RWPE2 (cell line): ENCODE measurements at places on chromosomes 4 and X.

GRCh38 chrX:330726-331150, 12.1 kb upstream of the GTPBP6 start:
- peak; percentile 52 for DNase-seq

- no peak for DNase-seq
These were observed 446.5 kb downstream of the SPRY1 start for GRCh38 chr4:123843137-123843536.

DNA sequence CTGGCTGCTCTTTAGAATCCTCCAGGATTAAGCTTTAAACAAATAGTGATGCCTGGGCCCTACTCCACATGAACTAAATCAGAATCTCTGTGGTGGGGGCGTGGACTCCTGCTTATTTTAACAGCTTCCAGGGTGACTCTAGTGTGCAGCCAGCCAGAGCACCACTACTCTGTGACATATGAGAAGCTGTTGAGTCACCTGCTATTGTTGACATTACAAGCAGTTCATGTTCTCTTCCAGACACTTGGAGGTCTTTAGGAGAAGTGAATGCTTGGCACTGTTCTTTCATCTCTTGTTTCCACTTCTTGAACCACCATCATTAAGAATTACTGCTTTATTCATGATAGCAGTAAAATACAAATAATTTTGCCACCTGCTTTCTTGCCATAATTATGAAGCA, 426 bp upstream of the C4orf51 start:
- DNase-seq, result no peak

DNA sequence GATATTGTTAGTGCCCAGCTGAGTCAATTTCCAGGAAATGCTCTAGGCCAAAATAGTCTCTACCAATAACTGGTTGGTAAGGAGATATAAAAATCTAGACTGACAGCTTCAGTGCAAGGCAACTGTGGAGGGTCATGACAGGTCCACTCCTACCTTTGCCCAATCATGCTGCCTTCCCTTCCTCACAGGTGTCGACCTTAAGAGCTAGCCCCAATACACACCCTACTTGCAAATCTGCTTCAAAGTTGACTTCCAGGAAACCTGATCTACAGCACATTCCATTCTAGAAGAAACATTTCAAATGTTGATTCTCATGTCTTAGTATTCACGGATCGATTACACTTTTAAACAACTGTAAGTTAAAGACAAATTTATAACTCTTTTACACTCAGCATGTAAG, 1455.5 kb downstream of the TECRL start:
- DNase-seq, result no peak

DNA sequence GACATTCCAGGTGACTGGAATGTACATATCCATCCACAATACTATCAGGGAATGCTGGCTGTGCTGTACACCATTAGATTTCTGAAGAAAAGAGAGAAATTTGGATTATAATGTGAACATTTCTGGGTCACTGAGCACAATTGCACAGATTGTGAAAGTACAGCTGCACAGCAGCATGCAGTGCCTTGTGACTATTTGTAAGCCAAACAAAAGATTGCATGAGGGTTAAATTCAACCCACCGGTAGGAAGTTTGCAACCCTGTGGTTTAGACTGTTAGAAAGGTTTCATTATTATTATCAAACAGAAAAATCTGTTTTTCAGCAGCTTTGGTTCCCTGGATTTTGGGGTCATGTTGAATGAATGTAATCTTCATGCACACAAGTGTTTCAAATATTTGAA, 24.5 kb downstream of the DDIT4L start:
- DNase-seq, result no peak

DNA sequence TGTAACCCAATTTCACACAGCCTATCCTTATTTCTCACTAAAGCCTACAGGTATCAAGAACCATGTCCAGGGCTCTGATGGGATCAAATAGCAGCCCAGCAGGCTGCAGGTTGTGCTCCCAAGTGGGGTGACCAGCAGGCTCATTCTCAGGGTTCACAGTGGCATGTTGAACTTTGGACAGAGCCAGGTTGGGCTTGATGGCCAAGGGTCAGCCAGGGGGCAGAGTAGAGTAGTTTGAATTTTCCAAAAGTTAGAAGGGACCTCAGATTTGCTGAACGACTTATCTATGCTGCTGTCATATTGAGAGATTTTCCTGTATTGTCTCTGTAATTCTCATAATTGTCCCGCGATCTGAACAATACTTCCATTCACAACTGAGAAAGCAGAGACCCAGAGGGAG, 310.8 kb upstream of the BOD1L1 start:
- no peak for DNase-seq

GRCh38 chr4:26139310-26139924, 181.4 kb upstream of the RBPJ start:
- DNase-seq, result no peak

DNA sequence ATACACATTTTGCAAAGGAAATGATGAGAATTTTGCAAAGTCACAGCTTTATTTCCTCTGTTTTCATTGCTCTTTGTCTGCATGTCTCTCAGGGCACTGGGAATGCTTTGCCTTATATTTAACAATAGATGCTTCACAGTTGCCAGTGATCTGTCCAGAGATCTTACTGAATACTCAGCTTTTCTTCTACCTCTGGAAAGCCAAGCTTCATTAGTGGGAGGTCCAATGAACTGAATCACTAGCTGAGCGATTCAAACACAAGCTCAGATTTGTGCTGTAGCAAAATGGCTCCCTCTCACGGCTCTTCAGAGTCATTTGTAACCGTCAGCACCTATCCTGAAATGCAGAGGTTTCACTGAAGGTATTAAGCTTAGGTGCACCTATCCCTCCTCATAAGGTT, 138.9 kb downstream of the DCLK2 start:
- no peak for DNase-seq

GRCh38 chr4:94570558-94570957, 118.8 kb downstream of the PDLIM5 start:
- no peak for DNase-seq

- no peak for DNase-seq
These were observed 37.3 kb upstream of the CLCN4 start for GRCh38 chrX:10119399-10119990.

DNA sequence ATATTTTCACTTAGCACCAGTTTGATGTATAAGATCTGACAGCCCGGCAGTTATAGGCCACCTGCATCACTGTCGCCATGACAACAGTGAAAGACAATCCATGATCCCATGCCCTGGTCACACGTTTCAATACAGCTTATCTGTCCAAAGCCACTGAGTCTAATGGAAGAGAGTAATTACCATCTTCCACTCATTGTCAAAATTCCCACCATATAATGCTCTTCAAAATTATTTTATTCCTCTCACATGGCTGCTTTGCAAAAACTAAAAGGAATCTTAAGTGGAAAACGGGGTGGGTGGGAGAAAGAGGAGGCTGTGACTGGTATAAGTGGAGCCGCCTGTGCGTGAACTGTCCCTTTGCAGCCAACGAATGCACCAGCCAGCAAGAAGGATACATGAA, 44.2 kb downstream of the MAML3 start:
- DNase-seq, result no peak

DNA sequence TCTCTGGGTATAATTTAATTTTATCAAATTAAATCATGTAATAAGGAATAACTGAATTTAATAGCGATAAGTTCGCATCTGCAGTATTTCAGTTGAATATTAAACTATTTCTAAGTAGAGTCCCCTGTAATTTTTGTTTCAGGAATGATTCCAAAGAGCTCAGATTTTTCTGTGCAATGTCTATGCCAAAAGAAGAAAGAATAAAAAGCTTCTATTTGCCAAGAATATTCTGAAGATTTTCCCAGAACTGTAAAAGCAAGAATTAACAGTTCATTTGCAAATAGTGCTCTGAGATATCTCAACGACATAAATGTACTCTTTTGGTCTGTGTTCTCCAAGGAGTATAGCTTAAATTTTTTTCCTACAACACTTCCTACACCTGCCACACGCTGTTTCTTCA, 1242.8 kb upstream of the DIAPH2 start:
- no peak for DNase-seq

- DNase-seq, result no peak
These were observed 145.6 kb downstream of the SLC7A11 start for GRCh38 chr4:138096384-138097062.

GRCh38 chr4:101328063-101328602, 19.2 kb downstream of the PPP3CA start:
- no peak for DNase-seq

DNA sequence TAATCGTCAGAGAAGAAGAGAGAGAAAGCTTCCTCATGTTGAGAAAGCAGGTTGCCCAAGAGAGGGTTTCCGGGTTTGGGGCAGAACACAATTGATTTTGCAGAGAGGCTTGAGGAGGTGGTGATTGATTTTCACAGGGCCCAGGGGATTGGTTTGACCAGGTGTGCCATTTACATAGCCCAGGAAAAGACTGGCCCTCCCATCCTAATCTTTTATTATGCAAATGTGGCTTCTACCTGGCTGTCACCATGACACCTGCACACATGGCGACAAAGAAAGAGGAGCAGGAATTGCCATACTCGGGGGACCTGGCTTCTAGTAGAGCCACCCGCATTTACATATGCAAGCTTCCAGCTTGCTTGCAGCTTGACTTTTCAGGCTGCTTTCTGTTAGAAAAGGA, 405.3 kb downstream of the PPP4R3C start:
- DNase-seq, result no peak

GRCh38 chr4:15254236-15254880, 173.5 kb upstream of the C1QTNF7 start:
- no peak for DNase-seq

DNA sequence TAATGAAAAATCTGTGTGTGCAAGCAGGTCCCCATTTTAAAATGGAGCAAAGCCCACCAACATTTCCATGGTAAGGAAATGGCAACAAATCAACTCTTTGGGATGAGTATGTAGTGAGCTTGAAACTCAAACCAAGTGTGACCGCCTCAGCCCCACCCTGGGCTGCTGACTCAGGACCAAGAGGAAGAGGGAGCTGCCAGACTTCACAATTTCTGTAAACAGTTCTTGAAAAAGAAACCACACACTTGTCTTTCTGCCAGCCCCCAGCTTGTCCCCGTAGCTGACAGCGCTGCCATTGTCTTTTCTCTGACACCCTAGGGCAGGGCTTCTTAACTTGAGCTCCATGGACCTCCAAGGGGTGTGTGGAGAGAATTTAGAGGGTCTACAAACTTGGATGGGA, 10.3 kb downstream of the RTL5 start:
- DNase-seq, result no peak
